ENCODE measurements at places on chromosomes 5 and 9.

DNA sequence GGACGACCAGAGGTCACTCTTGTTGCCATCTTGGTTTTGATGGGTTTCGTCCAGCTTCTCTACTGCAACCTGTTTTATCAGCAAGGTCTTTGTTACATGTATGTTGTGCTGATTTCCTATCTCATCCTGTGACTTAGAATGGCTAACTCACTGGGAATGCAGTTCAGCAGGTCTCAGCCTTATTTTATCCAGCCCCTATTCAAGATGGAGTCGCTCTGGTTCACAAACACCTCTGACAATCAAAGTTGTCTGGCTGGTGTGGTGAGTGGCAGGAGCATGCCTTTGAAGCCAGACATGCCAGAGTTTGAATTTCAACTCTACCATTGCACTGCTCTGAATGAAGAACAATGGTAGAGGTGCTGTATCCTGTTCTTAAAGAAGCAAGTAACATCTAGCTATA lies 253.8 kb downstream of the CHSY3 start:
- no peak for DNase-seq

- DNase-seq, result no peak
These were observed 1312.6 kb upstream of the DMAC1 start for GRCh38 chr9:9112001-9112720.

DNA sequence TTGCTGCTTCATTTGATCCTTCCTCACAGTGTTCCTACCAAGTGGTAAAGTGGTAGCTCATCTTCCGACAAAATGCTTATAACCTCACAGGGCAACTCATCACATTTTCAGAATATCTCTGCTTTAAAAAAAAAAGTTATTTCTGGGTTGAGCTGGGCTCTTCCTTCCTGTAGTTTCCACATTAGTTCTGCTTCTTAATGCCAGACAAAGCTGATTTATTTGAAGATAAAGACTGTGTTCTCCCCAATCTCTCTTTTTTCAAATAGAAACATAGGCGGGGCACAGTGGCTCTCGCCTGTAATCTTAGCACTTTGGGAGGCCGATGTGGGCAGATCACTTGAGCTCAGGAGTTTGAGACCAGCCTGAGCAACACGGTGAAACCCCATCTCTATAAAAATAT lies 273.1 kb downstream of the ACTL7B start:
- DNase-seq, result no peak

DNA sequence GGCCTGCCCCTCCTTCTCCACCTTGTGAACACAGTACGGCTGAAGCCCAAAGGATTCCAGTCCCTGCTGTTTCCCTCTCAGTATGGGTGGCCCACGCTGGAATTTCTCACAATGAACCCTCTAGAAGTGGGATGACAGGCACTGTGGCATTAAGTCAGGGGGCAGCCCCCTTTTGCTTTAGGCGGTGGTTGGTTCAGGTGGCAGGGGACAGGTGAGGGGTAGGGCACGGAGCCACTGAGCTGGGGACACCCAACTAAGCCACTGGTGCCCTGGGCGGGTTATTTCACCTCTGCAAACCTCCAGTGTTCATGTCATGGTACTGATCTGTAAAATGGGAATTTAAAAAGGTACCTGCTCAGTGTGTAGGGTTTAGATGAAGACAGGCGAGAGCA lies 7.6 kb downstream of the SPACA9 start:
- DNase-seq, result no peak

DNA sequence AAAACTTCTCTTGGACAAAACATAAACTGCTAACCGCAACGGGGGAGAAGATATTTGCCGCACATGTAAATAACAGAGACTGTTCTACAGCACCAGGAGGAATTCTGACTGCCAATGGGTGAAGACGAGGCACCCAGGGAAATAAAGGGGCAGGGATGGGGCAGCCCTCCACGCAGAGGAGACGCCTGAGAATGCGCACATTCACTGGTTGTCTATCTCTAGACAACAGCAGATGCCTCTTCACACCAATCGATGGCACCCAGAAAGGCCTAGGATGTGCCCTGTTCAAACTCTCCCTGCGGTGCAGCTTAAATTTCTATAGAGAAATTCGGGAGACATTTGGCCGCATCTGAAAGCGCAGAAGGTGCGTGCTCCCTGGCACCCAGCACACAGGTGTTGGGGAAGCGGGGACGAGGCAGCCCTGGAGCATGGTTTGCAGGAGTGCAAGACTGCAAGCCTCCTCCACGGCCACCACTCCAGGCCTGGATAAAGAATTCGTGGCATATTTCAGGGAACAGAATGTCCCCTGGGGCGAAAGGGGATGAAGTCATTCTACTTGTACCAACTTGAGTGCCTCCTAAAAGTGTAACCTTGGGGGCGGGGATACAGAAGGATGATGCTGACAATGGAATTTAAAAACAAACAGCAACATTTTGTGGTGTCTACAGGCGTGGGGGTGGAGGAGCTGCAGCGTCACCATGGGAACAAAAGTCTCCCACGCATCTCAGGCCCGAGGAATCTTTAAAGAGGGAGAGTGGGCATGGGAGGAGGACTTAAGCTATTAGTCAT lies 6.3 kb upstream of the IRX2 start:
- no peak for DNase-seq

DNA sequence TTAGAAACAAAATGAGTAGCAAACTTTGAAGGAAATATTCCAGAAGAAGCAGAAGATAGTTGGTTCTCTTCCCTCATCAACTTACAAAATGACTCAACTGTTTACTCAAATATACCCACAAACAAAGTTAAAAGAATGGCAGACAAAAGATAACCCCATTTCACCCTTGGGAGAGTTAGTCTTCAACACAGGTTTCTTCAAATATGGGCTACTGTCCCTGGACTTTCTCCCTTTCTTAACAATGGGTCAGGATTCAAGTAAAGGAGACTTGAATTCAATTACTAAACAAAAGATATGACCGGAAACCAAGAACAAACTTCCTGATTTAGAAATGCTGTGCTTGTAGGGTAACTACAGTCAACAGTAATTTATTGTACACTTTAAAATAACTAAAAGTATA lies 14.2 kb downstream of the RFX3 start:
- DNase-seq, result no peak

Data from NCI-H1436 treated with DMSO at 0.1 percent for 48 hours (cell line).